GM23338 (cell line): ENCODE measurements at places on chromosomes 12 and 14.

- DNase-seq, result no peak
Observed at GRCh38 chr12:96081596-96081995, 46.2 kb upstream of the LTA4H start.

DNA sequence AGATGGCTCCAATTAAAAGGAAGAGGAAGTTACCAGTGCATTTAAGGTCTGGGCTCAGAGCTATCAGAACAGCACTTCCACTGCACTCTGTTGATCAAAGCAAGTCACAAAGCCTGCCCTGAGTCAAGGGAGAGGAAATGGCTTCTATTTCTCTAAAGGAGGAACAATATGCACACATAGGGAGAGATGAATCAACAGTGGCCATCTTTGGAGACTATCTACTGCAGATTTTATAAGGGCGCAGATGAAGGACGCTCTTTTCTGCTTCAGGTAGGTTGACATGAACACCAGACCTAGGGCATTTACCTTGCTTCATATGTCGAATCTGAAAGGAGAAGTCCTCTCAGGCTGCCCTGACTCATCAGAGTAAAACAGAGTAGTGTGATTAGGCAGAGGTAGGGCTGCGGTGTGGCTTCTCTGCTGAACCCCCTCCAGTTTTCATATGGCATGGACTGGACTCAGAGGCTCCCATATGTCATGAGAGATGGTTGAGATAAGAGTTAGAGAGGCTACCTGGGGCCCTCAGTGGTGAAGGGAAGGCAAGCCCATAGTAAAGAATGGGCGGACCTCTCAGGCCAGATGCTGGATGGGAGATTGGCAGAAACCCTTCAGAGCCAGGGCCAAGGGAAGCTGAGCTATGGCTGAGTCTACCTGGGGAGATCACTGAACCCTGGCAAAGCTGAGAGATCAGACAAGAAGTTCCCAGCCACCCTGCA is 84.4 kb downstream of the ARF6 start:
- DNase-seq, result no peak

DNA sequence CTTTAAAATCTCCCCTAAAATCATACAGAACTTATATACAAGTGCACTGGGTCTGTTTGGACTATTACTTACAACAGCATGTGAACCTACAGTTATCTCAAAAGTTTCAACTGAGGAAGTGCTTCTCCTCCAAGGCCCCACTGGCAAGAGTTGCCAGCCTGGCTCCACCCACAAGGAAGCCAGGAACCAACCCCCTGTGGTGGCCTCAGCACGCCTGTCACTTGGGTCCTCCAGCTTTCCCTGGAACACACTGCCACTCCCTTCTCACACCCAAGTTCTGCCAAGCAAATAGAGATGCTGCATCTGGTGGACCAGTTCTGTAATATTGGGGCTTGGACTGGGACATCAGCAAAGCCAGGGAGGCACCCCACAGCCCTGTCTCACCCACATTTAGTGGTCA is 115.4 kb downstream of the GCH1 start:
- no peak for DNase-seq

DNA sequence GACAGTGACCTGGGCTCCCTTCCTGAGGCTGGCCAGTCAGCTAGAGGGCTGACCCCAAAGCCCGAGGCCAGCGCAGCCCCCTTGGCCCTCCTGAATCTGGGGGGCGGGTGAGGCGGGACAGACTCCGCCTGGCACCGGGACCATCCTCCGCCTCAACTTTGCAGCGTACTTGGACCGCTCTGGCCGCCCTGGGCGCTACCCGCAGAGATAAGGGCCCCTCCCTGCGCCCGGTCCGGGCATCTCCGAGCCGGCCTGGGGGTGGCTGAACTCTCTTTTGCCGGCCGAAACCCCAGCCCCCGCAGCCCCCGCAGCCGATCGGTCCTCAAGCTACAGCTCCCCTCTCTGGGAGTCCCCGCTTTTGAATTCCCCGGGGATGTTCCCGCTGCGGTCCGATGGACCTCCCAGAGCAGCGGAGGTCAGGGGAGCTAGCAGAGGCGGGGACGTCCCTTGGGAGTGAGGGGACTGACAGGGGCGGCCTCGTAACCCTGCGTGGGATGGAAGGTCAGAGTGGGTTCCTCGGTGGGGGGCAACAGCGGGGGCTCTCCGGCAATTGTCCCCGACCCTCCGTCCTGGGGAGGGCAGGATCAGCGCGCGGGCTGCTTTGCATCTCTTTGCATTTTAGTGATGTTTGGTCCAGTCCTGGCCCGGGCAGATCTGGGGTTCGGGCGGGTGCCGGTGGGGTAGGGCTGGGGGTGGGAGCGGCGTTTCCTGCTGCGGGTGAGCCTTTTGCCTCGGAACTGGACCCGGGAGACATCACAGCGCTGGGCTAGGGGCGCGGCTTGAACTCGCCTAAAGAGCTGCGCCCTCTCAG is at the start of gene CRIP1:
Gene CRIP1, plus strand, starts transcription at position 724 of the 811 bp plus-strand sequence. CDS start 374 bp downstream, outside the sequence.
- DNase-seq, result no peak

DNA sequence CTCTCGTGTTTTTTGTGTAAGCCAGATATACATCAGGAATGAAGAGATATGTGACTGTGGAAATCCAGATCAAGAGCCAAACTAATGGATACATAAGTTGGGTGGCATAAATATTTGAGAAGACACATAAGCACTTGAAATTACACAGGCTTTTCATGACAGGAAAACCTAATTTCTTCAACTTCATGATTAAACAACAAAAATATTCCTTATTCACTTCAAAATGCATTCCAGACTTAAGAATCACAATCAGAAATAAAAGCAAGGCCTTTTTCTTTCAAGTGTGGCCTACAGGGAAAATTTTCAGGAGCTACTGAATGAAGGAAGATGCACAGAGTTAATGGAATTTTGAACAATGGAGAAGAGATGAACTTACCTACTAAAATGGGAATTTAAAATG is 515.6 kb downstream of the FOXG1 start:
- no peak for DNase-seq

GRCh38 chr14:67423424-67423823 is 11.5 kb upstream of the PLEK2 start:
- DNase-seq, result no peak

DNA sequence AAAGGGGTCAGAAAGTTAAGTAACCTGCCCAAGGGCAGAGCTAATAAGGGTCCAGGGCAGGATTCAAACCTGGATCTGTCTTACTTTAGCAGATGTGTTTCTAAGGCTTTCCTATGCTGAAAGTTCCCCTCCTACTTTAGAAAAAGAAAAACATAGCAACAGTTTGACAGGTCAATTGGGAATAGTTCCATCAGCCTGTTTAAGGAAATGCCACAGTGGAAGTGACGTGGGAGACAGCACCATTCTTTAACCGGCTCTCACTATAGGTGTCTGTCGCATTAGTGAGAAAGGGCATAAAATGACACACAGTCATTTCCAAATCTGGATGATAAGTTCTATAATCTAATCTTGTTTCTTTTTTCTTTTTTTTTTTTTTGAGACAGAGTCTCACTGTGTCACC is 7.3 kb downstream of the ALDH1L2 start:
- DNase-seq, result no peak

- DNase-seq, result peak; percentile 83
Observed at GRCh38 chr12:3084742-3085141, 7.6 kb downstream of the TSPAN9 start.

DNA sequence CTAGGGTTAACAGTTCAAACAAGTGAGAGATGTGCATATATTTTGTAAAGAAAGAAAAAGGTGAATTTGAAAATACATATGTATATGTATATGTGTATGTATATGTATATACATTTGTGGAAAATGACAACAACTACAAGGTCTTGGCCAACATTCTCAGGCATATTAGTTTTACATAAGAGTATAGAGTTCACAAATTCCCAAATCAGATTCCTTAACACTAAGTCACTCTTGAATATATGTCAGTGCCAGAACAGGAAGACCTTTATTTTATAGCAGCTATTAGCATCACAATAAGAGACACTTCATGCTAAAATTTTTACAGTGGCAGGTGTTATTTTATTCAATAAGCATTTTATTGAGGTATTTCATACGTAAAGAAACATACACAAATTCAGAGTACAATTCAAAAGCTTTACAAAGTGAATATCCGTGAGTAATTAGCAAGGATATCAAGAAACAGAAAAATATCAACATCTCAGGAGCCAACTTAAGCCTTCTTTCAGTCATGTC is 179.7 kb downstream of the SLC6A15 start:
- no peak for DNase-seq

DNA sequence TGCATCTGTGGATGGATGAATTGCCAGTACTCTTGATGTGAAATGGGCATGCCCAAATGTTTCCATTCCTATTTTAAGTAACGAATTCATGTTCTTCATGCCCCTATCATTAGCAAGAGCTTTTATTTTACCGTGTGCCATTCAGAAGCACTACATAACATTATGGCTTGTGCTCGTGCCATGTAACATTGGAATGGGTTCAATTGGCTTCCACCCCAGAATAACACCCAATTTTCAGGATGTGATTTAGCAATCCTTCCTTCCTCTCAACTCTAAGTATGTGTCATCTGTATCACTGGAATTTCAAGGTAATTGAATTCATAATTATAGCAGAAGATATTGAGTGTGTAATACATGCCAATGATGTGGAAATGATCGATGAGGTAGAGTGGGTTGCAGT is 145.8 kb upstream of the TMPO start:
- no peak for DNase-seq

GRCh38 chr12:31353750-31354708 is 28.1 kb upstream of the SINHCAF start:
- DNase-seq, result no peak

GRCh38 chr12:100442403-100442802 is 31.3 kb upstream of the NR1H4 start:
- DNase-seq, result no peak

- no peak for DNase-seq
Observed at GRCh38 chr14:35879151-35879648, 53.1 kb downstream of the BRMS1L start.

- DNase-seq, result no peak
Observed at GRCh38 chr14:36394593-36394992, 74.2 kb upstream of the MBIP start.

DNA sequence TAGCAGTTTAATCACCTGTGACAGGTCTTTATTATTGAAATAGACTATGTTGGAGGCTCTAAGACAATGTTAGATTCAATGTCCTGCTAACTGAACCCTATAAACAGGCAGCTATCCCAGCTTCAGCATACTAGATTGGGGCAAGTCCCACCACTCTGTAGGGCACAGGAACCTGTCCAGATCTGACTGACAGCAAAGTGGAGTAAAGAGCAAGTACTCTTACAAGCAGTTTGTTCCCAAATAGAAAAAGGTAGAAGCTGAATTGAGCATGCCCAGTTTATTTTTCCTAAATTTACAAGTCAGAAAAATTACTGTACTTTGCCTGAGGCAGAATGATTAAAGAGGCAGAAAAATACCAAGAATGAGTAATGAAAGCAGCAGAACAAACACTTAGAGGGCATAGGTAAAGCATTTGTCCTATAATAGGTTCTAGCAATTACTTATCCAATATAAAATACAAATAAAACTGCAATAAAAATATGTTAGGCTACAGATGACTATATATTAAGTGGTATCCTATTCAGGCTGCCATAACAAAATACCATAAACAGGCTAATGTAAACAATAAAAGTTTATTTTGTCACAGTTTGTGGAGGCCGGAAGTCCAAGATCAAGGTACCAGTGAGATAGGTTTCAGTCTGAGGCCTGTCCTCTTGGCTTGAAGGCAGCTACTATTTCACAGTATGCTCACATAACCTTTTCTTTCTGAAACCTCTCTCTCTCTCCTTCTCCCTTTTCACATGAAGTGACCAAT is 868.2 kb downstream of the C12orf50 start:
- no peak for DNase-seq

DNA sequence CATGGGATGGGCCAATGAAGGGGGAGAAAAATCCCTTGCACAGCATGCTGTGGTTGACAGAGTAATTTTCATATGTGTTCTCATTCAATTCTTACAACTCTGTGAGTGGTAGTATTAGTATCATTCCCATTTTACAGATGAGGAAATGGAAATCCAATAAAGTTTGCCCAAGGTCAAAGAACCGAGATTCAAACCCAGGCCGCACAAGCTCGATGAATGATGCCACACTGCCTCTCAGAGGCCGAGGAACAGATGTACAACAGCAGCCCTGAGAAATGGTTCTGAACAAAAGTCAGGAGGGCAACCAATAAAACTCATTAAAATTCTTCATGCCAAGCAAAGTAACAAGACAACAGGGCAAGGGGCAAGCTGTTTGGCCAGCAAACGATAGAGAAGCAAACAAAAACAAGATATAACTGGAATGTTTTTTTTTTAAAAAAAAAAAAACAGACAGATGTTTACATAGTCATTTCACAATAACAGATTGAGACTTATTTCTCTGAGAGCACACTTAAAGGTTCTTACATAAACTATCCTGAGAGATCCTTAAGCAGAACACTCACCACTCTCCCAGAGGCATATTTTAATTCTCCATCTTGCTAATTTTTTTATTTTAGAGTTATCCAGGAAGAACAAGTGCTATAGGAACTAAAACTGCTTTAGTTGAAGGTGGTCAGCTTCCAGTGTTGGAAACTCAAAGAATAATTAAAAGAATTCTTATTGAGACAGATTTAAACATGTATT is 85.8 kb downstream of the EXOC5 start:
- peak; percentile 74 for DNase-seq

DNA sequence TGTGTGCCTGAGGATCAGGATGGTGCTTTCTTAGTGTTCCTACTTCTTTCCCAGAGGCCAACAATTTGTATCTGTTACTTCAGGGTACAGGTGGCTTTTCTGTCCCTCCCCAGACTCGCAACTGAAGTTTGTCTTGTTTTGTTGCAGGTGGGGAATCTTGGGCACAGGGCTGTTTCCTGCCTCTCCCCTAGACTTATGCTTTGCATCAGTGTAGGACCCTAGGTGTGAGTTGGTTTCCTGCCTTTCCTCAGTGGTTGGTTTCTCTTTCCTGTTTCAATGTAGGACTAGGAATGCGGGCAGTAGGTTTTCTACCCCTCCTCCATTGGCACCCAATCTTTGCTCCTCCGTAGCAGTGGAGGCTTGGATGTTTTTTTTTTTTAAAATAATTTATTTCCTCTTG is 87.0 kb downstream of the TRMT5 start:
- peak; percentile 30 for DNase-seq

- DNase-seq, result no peak
Observed at GRCh38 chr14:69670093-69670492, 58.7 kb downstream of the SUSD6 start.

- DNase-seq, result no peak
Observed at GRCh38 chr14:63205044-63205575, 867 bp downstream of the RHOJ start.

DNA sequence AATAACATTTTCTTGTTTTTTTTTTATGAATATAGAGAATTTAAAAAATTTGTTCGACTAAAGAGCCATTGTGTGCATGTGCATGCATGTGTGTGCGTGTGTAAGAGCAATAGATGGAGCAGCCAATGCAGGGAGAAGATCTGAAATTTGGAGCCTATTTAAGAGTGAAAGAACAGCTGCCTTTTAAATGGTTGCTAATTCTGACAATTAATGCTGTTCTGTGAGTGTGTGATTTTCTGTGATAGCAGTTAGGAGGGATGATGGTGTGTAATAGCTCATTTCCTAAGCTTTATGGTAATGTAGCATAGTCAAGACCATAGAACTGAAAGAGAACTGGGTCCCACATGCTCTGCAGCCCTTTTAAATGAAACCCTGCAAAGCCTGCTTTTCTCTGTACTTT is 137.9 kb downstream of the NRXN3 start:
- no peak for DNase-seq

- peak; percentile 80 for DNase-seq
Observed at GRCh38 chr12:19437996-19438395, 1.3 kb upstream of the AEBP2 start.

GRCh38 chr14:76775695-76776427 is 14.6 kb downstream of the VASH1 start:
- DNase-seq, result no peak
